ENCODE measurements at places on chromosomes 7 and 10.

GRCh38 chr7:66460921-66461361, 167.7 kb upstream of the KCTD7 start:
- no peak overlapping the region for H3K4me3 ChIP-seq
- H3K36me3 ChIP-seq: no peaks in the 10 kb centered on the region
- no peaks in the 10 kb centered on the region for H3K27me3 ChIP-seq
- no peak overlapping the region for H3K27ac ChIP-seq

DNA sequence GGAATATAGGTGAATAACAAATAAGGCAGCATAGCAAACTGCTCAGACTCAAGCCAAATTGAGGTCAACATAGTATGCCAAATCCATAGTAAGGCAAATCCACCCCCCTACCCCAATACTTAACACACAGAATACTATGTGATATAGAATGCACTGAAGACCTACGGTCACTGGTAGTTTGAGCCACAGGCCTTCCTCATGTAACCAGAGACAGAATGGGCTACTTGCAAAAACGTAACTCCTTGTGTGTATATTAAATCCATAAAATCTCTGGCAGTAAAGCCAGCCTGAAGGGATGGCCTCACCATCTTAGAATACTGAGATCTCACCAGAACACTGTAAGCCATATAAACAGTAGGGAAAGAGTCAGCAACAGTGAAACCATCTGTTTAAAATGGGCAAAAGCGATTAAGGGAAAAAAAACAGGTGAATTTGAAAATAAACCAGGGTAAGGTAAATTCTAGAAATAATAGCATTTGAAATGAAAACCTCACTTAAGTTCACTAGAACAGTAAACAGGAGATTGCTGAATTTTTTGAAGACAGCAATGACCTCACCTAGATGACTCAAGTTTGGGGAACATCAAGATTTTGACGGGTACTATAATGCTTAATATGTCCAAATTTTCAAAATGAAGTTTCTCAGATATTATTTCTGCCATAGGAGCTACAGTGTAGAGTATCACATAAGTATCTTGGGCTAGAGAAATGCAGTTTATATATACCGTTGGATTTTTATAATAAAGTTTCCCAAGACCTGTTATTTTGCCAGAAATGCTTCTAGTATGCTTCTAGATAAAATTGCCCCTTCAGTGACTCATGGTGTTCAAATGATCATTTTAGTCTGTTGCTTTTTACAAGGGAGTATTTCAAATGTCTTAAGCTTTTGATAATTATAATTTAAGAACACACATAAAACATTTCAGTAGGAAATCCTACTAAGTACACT, 13.9 kb downstream of the HNRNPA2B1 start:
- H3K27me3 ChIP-seq: no peaks in the 10 kb centered on the region
- no peak for DNase-seq
- H3K4me3 ChIP-seq: no peak overlapping the region
- H3K27ac ChIP-seq: no peak overlapping the region

- no peaks in the 10 kb centered on the region for H3K36me3 ChIP-seq
- H3K4me1 ChIP-seq: peaks cover 17% of the 10 kb centered on the region
- H3K27me3 ChIP-seq: no peaks in the 10 kb centered on the region
- DNase-seq: peak; percentile 36
- no peak overlapping the region for H3K4me3 ChIP-seq
Measured at GRCh38 chr7:505171-505570, 14.5 kb downstream of the PDGFA start.

DNA sequence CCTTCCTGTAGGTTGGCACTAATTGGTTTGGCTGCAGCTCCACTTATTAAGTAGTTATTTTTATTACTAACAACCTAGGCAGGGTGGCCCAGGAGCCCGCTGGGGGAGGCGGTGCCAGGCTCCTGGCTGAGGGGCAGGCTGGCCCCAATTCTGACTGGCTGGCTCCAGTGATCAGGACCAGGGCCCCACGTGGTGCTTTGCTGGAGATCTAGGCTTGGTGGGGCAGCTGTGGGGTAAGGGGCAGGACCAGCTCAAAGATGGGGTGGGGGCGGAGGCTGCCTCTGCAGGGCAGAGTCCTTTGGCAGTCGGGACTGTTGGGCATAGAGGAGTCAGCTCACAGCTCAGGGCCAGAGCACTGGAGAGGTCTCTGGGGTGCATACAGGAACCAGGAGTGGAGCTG, 2.4 kb downstream of the ASL start:
- peak overlapping the region; percentile 99 for H3K4me3 ChIP-seq
- H3K27me3 ChIP-seq: no peaks in the 10 kb centered on the region
- peak overlapping the region; percentile 99 for H3K27ac ChIP-seq
- H3K4me1 ChIP-seq: no peaks in the 10 kb centered on the region
- DNase-seq: peak; percentile 58

DNA sequence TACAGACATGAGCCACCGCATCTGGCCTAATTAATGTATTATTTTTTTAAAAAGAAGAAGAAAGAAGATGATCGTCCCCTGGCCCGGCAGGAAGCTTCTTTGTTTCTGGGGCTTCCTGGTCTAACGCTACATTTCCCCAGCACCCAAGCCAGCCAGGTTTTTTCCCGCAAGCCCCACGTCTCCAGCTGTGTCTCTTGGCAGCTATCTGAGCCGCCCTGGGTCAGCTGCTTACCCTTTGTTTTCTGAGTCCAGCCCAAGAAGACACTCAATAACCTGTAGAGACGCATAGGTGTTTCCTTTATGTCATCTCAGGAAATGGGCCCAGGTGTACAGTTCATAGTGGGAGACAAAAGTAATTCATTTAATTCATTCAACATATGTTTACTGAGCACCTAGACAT, 110.2 kb downstream of the MTPAP start:
- no peaks in the 10 kb centered on the region for H3K27me3 ChIP-seq
- no peak for DNase-seq
- H3K36me3 ChIP-seq: no peaks in the 10 kb centered on the region
- no peaks in the 10 kb centered on the region for H3K4me1 ChIP-seq
- H3K4me3 ChIP-seq: no peak overlapping the region
- H3K27ac ChIP-seq: no peak overlapping the region

DNA sequence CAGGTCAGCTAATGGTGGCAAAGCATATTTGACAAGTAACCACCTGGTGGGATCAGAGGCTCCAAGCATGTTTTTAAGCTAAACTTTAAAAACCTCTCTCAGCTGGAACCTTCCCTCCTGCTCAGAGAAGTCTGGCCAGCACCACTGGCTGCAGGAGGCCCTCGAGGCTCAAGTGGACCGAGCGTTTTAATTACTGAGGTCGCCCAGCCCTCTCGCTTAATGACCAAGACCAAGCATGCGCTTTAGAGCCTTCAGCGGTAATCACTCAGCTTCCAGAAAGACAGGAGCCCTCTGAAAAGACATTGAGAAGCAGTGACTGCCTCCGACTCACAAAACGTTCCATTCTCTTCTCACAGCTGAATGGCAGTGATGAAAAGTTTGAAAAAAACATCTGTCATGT, 383.4 kb upstream of the ADARB2 start:
- no peaks in the 10 kb centered on the region for H3K27me3 ChIP-seq
- H3K27ac ChIP-seq: no peak overlapping the region
- no peak overlapping the region for H3K4me3 ChIP-seq
- H3K36me3 ChIP-seq: no peaks in the 10 kb centered on the region
- DNase-seq: no peak

DNA sequence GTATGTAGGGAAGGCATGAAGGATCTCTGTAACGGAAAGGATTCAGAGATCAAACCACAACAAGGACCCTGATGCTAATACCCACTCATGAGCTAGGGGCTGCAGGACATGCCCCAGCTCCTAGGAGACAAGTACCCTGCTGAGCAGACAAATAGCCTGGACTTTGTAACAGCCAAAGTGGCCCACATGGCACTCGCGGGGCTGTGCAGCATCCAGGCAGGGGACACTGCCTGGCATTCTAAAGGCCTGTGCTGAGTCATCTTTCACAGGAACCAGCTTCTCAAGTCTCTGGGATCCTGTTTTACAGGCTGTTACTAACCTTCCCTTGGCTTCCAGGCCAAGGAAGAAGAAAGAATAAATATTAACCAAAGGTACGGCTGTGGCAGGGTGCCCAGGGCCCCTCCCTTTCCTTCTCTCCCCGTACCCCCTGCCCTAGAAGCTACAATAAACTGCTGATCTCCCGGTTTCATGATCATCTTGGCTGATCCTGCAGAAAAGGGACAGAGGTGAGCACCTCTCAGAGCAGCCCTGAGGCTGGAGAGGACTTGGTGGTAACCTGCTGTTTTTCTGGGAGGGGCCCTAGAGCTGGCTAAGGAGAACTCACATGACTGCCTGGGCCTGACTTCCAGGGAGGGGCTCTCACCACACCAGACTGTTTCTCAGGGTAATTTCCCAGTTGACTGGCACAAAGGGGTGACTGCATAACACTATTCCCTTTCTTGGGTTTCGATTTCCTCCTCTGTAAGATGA, 4.2 kb upstream of the RPEL1 start:
- H3K27me3 ChIP-seq: no peaks in the 10 kb centered on the region
- DNase-seq: no peak
- no peak overlapping the region for H3K27ac ChIP-seq
- no peaks in the 10 kb centered on the region for H3K4me1 ChIP-seq
- no peaks in the 10 kb centered on the region for H3K36me3 ChIP-seq

DNA sequence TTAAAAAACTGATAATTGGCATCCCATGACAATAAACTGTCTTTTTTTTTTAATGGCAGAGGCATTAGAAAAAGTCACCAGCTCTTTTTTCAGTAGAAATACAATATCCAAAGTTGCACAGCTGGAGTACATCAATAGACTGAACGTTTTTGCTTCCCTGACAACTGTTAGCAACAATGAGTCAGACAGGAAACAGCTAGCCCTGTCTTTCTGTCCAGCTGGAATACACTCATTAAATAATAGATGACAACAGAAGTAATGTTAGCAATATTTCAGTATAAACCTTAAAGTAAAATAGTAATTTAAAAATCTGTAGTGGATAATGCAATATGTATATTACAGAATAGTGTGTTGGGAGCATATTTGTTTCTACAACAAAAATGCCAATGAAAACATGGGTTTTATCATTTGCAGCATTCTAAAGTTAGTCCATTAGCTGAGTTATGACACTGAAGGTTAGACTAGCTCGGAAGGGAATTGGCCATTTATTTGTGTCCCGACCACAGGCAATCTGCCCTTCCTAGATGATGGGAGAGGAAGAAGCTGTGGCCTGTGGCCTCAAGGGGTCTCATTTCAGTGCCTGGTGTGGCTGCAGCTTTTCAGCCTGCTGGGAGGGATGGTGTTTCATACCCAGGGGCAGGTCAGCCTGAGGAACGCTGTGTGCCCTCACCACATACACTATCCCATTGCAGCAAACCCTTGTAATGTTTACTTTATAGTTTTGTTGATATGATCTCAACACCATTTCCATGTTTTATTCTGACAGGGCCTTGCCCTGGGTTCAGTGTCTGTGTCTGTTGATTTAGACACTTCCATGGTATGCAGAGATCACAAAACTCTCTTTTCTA, 173.3 kb downstream of the SLC16A9 start:
- H3K27ac ChIP-seq: peak overlapping the region; percentile 9
- DNase-seq: no peak
- no peaks in the 10 kb centered on the region for H3K27me3 ChIP-seq
- no peak overlapping the region for H3K4me3 ChIP-seq

GRCh38 chr10:93464776-93465388, 17.3 kb downstream of the MYOF start:
- no peaks in the 10 kb centered on the region for H3K36me3 ChIP-seq
- H3K4me1 ChIP-seq: peaks cover 2% of the 10 kb centered on the region
- no peak for DNase-seq
- H3K27ac ChIP-seq: no peak overlapping the region
- H3K27me3 ChIP-seq: no peaks in the 10 kb centered on the region

GRCh38 chr10:2681891-2682290, 385.5 kb upstream of the PFKP start:
- no peaks in the 10 kb centered on the region for H3K27me3 ChIP-seq
- H3K4me3 ChIP-seq: no peak overlapping the region
- no peaks in the 10 kb centered on the region for H3K36me3 ChIP-seq
- no peak for DNase-seq
- no peak overlapping the region for H3K27ac ChIP-seq

DNA sequence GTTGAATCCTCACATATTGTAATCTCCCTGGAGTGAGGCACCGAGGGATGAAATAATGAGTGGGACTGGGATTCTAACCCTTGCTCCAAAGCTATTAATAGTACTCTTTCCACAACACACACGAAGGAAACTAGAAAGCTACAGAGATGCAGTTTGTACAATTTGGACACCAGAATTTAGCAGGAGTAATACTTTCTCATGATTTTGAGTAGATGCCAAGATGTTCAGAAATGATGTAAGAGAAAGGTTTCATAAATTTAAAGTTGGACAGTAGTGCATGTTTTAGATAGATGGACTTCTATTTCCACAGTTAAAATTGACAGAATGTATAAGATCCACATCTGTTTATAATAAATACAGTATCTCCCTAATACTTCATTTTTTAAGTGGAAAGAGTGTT, 46.5 kb downstream of the PRR15 start:
- no peak for DNase-seq
- H3K27ac ChIP-seq: no peak overlapping the region
- no peak overlapping the region for H3K4me3 ChIP-seq
- no peaks in the 10 kb centered on the region for H3K36me3 ChIP-seq
- peaks cover 5% of the 10 kb centered on the region for H3K4me1 ChIP-seq
- H3K27me3 ChIP-seq: no peaks in the 10 kb centered on the region

GRCh38 chr10:114002422-114002821, 41.2 kb upstream of the ADRB1 start:
- no peaks in the 10 kb centered on the region for H3K27me3 ChIP-seq
- H3K27ac ChIP-seq: no peak overlapping the region
- DNase-seq: no peak
- H3K4me3 ChIP-seq: no peak overlapping the region

DNA sequence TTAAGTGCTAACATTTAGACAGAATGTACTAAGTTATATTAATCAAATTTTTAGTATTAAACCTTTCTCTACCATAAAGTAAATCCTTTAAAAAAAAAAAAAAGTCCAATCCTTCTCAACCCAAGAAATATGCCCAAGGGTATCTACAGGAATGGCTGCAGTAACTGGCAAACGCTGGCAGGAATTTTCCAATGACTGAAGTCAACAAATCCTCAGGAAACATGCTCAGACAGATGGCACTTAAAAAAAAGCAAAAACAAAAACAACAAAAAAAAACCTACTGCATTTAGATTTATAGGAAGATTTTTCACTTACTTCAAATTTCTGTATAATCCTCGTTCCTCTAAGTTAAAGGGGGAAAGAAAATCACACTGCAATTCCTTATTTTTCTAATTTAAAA, 666 bp downstream of the SVIL start:
- no peaks in the 10 kb centered on the region for H3K36me3 ChIP-seq
- H3K4me3 ChIP-seq: no peak overlapping the region
- no peak overlapping the region for H3K27ac ChIP-seq
- no peak for DNase-seq

GRCh38 chr7:70114806-70115205, 516.5 kb downstream of the AUTS2 start:
- H3K4me3 ChIP-seq: no peak overlapping the region
- no peak overlapping the region for H3K27ac ChIP-seq
- H3K27me3 ChIP-seq: no peaks in the 10 kb centered on the region
- H3K36me3 ChIP-seq: no peaks in the 10 kb centered on the region
- no peaks in the 10 kb centered on the region for H3K4me1 ChIP-seq

DNA sequence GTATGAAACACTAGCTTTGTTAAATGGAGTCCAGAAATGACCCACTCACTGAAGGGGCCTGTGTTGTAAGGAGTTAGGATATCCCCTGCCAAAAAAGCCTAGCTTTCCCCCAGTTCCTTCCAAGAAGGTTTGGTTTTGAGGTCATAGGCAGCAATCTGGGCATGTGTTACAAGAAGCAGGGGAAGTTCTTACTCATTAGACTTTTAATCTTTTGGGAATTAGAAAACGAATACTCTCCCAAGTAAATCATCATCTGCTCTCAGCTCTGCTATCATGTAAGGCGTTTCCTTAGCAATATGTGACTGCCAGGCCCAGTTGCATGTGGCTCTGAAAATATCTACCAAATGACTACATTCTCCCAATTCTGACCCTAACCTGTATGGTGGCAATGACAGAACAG, 3.7 kb downstream of the NOD1 start:
- H3K4me3 ChIP-seq: no peak overlapping the region
- no peak for DNase-seq
- no peaks in the 10 kb centered on the region for H3K36me3 ChIP-seq
- H3K4me1 ChIP-seq: no peaks in the 10 kb centered on the region
